ENCODE measurements at places on chromosomes 5 and 9. TPM values are rescaled to one million over a fixed set of nuclear protein-coding genes. Genes with fewer than 3 reads are reported as not detected.

DNA sequence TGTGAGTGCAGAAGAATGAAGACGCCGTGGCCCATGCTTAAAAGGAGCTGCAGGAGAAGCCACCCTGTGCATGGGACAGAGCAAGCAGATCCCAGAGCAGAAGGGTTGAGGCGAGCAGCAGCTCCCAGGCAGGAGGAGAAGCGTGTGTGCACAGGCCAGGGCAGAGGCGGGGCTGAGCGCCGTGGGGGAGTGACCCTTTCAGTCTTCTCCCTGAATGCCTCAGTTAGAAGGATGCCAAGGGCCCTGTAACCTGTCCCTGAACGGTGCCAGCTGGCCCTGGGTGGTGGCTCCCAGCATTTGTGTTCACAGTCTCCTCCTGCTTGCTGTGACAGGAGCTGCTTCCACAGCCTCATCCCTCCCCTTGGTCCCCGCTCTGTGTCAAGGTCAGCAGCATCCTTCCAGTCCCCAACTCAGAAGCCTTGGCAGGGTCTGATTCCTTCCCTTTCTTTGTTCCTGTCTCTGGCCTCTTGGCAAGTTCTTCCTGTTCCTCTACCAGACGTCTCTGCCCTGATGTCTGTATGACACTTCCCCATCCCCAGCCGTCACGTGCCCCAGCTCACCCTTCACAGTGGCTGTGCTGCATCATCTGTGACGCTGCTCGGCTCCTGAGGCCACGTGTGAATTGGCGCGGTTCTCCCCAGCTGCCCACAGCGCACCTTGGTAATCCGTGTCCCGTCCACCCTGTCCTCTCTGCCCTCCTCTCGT lies 5.2 kb downstream of the EXOC3 start:
- no peak for DNase-seq

GRCh38 chr9:4849369-4849768 lies 56.6 kb downstream of the RCL1 start:
- DNase-seq: peak; percentile 4

DNA sequence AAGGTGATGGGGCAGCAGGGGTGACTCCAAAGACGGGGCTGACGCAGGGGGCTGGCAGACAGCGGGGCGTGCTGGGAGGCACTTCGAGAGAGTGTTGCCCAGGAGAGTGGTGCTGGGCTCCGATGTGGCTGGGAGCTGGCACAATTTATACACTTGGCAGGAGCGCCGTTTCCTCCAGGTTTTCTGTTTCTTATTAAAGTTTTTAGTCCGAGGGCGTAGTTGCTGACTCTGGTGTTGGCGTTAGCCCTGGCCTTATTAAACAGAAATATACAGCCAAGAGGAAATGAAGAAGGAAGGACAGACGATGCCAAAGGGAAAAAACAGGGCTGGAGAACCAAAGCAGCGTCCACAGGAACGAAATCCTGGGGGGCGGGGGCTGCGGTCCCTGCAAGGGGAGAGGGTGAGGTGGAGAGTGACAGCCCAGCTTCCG lies 139.6 kb upstream of the PHYKPL start:
- DNase-seq: no peak

CMYA5 gene
- 27.6 TPM for polyA plus RNA-seq

GRCh38 chr9:88802533-88802932 lies 188.7 kb upstream of the S1PR3 start:
- no peak for DNase-seq

PCDHGB6 gene
- polyA plus RNA-seq: 7.8 TPM

GRCh38 chr5:175783739-175784138 lies 87.6 kb upstream of the CPLX2 start:
- DNase-seq: no peak

ECM2 gene
- 12.2 TPM for polyA plus RNA-seq

CBY3 gene
- 1.8 TPM for polyA plus RNA-seq

DNA sequence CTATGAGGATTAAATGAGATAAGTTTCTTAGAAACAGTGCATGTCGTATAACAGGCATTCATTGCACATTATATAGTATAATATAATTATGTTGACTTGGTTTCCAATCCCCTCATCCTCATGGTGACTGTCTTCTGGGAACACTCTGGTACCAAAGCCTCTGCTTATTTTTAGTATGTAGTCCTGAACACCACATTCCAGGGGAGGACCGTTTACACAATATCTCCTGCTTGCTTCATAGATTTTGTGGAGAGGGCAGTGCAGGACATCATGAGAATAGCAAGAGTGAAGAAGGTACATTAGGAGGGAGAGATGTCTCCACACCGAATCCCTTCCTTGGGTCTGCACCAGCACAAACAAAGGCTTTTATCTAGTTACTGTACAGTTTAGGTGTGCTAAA lies 20.5 kb upstream of the BHMT start:
- DNase-seq: no peak

DNA sequence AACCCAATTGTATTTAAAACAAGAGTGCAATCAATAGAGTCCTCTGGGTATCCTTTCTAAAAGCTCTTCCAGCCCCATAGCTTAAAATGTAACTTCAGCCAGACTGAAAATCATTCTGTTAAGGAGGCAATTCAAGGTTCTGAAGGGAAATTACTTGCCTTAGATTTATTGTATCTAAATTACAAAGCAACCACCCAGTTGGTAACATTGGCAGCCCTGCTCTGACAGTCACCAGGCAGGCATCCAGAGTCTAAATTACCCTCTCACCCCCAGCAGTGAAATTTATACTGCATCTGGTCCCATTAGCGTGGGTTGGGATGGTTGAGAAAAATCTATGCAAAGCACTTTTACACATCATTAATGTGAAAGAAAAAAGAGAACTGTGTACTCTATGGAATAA lies 514.7 kb downstream of the MTRR start:
- peak; percentile 31 for DNase-seq

- no peak for DNase-seq
Observed at GRCh38 chr9:93230185-93230584, 46.2 kb downstream of the WNK2 start.

GRCh38 chr9:128136816-128137793 lies 9.6 kb upstream of the PTGES2 start:
- no peak for DNase-seq

DNA sequence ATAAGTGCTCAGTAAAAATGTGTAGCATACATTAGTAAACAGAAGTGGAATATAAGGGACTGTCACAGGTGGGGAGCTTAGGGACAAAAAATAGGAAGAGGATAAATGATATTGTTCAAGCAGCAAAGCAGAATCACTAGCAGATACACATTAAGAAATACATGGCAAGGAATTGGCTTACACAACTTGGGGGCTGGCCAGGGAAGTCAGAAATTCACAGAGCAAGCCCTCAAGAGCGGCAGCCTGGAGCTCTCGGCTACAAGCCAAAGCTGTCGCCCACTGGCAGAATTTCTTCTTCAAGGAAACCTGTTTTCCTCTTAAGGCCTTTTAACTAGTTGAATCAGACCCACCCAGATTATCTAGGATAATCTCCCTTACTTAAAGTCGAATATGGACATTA lies 73.0 kb upstream of the SMIM23 start:
- DNase-seq: no peak

DNA sequence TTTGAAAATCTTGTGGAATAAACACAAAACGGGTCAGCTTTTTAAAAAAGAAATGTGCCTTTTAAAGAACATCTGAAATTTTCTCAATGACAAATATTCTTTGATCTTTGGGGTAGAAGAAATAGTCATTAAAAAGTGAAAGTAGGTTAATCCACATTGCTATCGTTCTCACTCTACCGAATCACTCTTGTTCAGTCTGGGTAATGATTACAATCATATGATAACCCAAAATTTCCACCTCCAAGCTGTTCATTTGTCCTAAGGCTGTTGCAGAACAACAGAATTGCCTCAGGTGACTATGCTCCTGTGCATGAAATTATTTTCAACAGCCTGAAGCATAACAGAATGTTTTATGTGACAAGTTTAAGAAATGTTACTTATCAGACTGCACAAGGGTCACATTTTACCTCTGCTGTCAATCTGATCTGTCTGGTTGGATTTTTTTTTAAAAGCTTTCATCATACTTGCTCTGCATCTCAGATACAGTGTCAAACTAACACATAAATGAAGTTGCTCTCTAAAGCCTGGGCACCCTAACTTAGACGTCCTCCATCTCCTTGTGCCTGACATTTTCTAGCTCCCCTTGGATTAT lies 227.3 kb downstream of the LURAP1L start:
- DNase-seq: no peak

GNA14 gene
- polyA plus RNA-seq: 13.6 TPM

LURAP1L gene
- 19.0 TPM for polyA plus RNA-seq

DNA sequence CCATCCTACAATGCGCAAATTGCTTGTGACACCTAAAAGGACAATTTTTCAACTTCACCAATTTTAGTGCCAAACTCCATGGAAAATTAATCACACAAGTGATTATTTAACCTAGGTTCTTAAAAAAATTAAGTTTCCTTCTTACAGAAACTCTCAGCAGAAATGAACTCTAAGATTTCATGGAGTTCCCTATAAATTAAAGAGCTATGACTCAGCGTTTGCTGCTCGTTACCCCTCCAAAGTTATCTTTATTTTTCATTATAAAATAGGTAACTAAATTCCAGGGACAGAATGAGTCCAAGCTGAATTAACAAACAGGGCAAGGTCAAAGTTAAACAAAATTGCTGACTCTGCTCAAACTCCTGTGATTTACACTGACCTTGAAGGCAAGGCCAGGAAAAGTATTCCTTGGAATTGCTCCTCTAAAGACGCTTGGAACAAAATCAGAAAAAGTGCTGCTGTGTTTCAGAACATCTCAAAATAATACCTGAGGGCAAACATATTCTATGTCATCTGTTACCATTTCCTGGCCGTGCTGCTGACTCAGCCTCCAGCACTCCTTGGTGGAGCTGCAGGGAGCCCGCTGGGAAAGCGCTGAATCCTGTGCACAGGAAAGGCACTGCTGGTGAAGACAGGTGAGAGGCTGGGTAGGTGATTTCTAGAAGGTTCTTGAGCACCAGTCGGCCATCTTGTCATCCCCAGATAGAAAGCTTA lies 2.5 kb upstream of the CMBL start:
- DNase-seq: no peak

FBN2 gene
- 88.7 TPM for polyA plus RNA-seq

DNA sequence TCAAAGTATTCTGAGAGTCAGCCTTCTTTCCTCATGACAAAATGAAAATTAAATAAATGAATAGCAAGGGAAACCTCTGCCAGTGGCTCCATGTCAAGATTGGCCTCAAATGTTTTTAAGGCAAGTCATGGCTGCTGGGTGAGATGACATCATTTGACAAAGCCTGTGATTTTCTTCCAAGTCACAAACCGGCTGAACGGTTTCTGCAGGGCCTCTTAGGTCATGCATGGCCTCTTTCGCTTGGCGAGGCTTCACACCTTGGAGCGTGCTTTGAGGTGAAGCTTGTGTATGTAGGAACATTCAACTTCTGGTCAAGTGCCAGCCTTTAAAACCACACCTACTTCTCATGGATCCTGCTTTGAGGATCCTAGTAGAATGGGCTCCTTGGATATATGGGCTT lies 161.0 kb upstream of the ZNF618 start:
- DNase-seq: no peak

DNA sequence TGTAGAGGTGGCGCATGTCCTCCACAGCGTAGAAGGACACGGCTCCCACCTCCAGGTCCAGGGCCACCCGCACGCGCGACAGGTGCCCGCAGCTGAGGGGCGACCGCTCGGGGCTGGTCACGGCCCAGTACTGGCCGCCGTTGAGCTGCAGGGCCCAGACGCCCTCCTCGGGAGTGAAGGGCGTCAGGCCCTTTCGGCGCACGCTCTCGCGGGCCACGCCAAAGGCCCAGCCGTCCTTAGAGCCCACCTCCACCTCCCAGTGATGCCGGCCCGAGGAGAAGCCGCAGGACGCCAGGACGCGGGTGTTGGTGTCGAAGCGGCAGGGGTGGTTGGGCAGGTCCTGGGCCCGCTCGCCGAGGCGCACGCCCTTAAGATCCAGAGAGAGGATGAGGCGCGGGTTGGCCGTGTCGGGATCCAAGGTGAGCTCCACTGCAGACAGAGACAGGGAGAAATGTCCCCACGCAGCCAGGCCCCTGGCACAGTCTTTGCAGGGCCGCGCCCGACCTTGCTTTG lies 9.7 kb downstream of the TRIM7 start:
- no peak for DNase-seq

DNA sequence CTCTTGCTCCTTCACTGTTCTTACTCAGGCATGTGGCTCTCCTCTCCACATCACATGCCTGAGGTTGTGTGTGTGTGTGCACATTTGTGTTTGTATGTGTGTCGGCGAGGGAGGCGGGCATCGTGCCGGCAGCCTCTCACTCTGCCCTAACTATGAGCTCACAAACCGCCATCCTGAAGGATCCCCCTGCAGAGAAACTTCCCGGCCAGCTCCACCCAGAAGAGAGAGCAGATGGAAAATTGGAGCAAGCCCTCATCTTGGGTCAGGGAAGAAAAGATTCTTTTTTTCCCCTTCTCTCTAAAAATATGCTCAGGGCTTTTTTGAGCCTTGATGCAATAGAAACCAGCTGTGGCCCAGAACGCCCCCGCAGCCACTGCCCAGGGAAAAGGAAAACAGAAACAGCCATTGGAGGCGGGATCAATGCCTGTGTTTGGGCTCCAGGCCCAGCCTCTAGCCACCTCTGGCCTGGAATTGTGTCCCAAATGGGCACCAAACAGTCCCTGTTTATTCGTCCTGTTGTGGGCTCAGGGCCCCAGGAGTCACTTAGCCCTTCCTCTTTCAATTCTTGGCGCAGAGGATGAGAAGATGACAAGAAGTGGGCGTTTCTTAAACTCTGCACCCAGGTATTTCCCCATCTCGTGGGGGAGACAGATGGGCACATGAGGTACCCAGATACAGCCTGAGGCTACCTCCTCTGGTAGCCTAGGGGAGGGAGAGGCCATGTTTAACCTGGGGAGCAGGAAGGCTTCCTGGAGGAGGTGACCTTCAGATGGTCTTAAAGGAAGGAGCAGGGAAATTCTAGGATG lies 151.5 kb downstream of the RGS3 start:
- DNase-seq: no peak

- DNase-seq: no peak
Observed at GRCh38 chr9:7452378-7452777, 347.2 kb downstream of the DMAC1 start.

- DNase-seq: peak; percentile 27
Observed at GRCh38 chr5:179261301-179262125, 83.7 kb downstream of the ADAMTS2 start.

DNA sequence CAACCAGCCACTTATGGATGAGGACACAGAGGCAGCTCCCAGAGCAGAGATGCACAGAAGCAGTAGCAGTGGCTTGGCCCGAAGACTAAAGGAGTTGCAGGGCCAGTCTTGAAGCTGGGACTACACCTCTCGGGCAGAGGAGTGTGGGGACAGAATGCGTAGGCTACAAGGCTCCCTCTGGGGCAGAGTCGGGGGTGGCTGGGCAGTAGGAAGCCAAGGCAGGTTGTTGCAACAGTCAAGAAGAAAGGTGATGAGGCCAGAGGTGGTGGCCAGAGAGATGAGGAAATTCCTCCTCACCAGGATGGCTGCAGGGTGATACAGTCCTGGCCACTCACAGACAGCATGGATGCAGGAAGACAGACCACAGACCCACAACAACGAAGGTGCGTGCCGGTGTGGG lies 4.9 kb upstream of the N4BP3 start:
- no peak for DNase-seq

- no peak for DNase-seq
Observed at GRCh38 chr5:170629566-170630175, 125.9 kb downstream of the KCNIP1 start.
